Fibroblast of skin of right quadriceps (primary cell): ENCODE measurements at places on chromosomes 12 and 14.
A peak's percentile ranks its signal among the peaks of the same experiment; 100 is the strongest.

- DNase-seq = no peak
Measured at GRCh38 chr14:103124501-103125001, 1.3 kb downstream of the TNFAIP2 start.

GRCh38 chr14:67477926-67478799 lies 10.4 kb downstream of the TMEM229B start:
- no peak for DNase-seq

GRCh38 chr12:124295431-124296058 lies 652 bp downstream of the RFLNA start:
- no peak for DNase-seq

DNA sequence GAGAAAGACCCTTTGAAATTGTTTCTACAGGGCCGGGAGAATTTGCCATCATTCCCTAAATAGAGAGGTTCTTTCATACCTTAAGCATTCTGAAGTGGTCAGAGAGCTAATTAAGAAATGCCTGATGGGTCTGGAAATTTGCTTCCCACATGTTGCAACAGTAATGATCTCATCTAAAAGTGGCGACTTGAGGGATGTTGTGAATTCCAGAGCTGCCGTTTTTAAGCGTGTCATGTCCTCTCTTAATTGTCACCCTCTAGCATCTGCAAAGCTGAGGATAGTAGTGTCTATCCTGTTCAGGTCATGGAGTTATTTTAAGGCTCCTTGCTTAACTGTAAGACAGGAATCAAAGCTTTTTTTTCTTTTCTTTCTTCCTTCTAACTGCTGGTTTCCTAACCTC lies 60.4 kb downstream of the FOS start:
- DNase-seq = peak; percentile 79

- no peak for DNase-seq
Measured at GRCh38 chr12:114604606-114605005, 79.4 kb downstream of the TBX3 start.

DNA sequence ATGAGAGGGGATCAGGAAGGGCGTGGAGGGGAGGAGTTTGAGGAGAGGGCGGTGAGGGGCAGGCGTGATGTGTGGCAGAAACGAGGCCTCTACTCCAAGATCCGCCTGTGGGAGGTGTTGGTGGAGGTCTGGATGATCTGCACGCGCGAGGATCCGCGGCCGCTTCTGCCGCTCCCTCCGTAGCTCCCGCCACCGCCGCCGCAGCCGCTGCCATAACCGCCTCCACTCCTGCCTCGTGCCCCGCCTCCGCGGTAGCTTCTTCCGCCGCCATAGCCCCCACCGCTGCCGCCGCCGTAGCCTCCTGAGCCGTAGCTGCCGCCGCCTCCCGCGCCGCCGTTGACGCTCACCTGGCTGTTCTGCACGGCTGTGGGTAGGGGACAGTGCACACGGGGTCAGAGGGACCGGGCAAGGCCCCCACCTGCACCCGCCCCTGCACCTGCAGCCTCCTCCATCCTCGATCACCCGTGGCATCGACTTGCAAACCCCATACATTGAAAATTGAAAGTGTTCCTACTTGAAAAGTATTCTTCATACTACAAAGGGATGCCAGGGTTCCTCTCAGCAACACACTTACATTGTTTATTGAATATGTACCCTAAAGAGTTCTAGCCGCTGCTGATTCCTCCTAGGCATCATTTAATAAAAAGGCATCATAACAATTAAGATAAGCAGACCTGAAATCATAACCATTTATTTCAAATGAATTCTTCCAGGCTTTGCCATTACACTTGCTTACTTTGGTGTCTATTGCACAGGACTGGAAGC lies 11.1 kb upstream of the KRT1 start:
- DNase-seq = no peak

DNA sequence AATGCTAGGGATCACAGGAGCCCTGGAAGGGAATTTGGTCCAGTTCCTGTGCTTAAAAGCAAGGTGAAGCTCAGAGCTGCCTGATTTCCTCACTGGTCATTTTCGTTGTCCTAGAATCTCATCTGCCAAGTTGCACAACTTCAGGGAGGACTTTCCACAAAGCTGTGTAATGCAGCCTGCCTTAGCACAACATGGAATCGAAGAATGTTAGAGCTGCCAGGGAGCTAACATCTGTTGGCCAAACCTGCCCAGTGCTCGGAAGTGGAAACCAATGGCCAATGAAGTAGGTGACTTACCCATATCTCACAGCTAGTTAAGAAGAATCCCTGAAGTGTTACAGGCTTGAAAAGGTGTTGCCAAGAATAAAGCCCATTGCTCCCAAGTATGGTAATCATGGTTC lies 79.9 kb upstream of the SSTR1 start:
- DNase-seq = no peak

DNA sequence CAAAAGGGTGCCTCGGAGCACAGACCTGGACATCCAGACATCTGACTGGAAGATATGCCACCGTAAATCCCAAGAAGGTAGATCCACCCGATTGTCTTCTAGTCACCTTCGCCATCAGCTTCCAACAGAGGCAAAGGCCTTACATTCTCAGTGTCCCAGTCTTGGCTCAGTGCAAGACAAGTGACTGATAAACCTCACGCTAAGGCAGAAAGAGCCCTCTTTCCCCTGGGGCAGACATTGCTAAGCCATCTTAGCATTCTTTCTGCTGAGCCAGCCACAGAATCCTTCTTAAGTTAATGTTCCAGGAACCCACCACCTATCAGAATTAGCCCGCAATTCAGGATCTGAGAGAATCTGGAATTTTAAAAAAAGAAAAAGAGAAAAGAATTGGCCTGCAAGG lies 4.3 kb upstream of the PLEKHG6 start:
- no peak for DNase-seq

GRCh38 chr12:3168223-3169221 lies 91.3 kb downstream of the TSPAN9 start:
- peak; percentile 93 for DNase-seq

DNA sequence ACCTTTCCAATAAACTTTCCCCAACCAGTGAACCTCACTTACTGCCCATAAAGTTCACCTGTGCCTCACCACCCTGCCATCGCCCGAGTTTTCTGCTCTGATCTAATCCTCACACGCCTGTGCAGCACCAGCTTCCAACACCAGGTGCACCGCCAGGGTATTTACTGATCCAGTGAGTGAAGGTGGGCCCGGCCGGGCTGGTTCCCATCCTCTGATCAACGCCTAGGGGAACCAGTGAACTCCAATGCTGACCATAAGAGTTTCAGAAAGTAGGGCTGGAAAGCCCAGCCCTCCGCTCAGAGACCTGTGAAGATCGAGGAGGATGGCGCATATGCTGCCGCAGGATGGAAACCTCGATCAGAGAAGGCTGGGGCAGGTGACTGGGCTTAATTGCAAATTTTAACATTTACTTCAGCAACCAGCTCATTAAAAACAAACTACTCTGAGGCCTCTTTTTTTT lies 685 bp upstream of the MYL6B start:
- no peak for DNase-seq

DNA sequence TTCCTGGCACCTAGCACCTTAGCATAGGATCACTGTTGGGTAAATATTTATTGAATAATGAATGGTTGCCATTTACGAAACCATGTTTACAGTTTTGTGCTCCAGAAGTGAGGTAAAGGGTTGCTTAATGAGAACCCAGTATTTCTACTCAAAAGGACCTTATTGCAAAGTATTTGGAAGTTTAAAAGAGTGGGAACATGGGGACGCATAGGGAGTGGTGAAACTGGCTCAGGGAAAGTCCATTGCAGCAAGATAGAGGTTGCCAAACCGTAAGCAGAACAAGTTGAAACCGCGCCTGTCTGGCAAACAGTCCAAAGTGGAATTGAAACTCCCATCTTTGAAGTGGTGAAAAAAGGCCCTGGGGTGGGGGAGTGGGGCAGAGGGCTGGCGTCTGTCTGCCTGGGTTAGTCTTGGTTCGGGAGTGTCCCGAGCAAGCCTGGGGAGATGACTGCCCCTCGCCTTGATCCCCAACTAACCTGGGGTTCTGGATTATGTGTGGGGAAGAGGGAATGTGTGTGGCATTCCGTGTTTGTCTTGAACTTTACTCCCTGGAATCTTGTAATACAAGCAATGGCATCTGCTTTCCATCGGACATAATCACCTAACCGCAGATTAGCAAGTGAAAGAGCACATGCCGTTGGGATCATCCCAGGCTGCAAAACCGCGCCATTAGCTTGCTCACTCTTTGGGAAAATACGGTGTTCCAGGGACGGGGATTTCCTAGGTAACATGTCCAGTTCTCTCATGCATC lies 7.2 kb downstream of the ALDH2 start:
- DNase-seq = peak; percentile 81

- DNase-seq = no peak
Measured at GRCh38 chr12:98830657-98831056, 185.6 kb downstream of the APAF1 start.

DNA sequence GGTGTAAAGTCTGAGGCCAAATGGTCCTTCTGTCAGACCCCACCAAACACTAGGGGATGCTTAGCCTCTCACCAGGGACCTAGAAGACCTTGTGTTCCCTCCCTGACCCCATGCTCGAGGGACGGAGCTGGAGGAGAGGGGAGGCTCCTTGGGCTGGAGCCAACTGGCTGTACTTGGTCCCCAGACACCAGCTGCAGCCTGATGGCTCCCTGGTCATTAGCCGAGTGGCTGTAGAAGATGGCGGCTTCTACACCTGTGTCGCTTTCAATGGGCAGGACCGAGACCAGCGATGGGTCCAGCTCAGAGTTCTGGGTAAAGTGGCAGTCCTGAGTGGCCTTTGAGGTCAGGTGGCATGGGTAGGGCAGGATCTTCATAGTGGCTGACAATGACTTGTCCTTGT lies 29.0 kb downstream of the PAPLN start:
- no peak for DNase-seq

GRCh38 chr12:67042697-67043131 lies 226.4 kb upstream of the CAND1 start:
- peak; percentile 38 for DNase-seq

DNA sequence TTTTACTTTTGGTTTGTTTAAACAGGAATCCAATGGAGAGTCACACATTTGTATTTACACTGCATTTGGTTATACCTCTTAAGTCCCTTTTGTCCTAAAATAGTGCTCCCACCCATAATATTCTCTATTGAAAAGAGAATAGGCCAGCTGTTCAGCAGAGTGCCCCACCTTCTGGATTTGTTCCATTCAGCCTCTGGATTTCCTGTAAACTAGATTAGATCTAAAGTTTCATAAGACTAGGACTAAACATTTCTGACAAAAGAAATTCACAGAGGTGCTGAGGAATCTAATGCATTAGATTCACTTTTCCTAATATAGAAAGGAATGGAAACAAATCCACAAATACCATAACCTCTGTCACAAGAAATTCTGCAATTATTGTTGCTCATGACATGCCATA lies 38.1 kb downstream of the GCH1 start:
- peak; percentile 7 for DNase-seq

DNA sequence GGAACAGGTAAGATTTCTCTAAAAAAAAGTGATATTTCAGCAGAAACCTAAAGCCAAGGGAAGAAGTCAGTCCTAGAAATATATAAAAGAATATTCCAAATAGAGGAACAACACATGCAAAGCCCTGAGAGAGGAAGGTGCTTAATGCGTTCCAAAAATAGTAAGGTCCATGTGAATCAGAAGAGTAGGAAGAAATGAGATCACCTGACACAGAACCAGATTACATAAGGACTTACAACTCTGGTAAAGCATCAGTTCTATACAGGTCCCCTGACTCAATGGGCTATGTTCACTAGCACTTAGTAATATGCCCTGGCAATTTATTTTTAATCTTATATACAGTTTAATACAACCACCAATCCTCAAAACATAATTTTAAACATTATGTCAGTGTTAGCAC lies 30.0 kb downstream of the SENP1 start:
- DNase-seq = no peak

DNA sequence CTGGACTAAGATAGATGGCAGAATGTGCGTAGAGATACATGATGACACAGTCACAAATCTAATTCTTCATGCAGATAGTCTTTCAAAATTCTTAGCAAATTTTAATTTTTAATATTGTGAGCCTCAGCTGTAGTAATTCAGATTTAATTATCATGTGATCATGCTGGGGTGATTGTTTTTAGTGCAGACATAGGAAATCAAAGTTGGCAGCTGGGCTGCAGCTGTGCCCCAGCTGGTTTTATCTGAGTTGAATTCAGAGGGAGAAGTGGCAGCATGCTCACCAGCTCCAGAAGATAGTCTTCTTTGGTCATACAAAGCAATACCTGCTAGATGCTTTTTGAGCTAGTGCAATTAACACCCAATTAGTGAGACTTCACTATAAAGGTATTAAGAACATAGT lies 292.9 kb downstream of the RAD51B start:
- DNase-seq = no peak

GRCh38 chr14:102218688-102219087 lies 79.0 kb downstream of the WDR20 start:
- no peak for DNase-seq

GRCh38 chr14:30240685-30241084 lies 313.0 kb upstream of the PRKD1 start:
- DNase-seq = no peak

DNA sequence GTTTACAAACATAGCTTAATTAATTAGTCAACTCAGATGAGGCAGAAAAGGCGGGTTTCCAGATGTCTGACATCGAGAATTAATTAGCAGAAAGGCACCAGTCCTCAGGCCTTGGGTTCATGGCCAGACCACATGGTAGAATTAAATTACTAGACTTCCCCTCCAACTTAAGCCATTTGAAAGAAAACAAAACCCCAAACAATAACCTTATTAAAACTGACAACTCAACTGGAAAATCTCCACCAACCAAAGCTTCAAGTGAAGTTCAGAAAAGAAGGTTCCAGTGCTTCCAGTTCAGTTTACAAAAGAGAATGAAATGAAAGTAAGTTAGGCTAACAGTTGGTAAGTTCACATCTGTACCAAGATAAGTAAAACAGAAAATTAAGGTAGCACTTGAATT lies 349.5 kb downstream of the GRIN2B start:
- no peak for DNase-seq
